Mesendoderm (in vitro differentiated cells): ENCODE measurements at places on chromosomes 2 and 18.

GRCh38 chr2:128404709-128405466, 86.2 kb upstream of the HS6ST1 start:
- no peak for DNase-seq

DNA sequence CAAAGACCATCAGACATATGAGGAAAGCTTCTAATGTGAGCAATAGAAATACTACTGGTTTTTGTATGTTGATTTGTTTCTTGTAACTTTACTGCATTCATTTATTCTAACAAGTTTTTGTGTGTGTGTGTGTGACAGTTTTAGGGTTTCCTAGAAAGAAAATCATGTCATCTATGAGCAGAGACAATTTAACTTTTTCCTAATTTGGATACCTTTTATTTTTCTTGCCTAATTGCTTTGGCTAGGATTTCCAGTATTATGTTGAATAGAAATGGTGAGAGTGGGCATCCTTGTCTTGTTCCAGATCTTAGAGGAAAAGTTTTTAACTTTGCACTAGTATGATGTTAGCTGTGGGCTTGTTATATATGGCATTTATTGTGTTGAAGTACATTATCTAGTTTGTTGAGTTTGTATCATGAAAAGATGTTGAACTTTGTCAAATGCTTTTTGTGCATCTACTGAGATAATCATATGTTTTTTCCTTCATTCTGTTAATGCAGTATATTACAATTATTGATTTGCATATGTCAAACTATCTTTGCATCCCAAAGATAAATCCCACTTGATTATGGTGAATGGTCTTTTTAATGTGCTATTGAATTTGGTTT, 117.3 kb upstream of the CDC42EP3 start:
- no peak for DNase-seq

DNA sequence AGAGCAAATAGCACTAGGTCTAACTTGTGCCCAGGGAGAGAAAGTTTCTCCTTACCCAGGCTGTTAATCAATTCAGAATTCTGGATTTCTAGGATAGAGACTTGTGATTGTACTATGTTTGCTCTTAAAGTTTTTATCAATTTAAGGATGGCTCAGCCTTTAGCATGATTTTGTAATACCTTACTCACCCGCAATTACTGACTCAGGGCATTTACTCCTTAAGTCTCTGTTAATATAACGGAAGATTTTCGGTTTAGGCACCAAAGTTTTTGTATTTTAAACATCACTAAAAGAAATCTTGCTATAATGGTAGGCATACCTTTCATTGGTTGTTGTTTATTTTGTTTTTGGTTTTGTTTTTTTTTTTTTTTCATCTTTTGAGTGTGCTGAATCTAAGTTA, 358.2 kb downstream of the RBM43 start:
- DNase-seq, result no peak

- DNase-seq, result no peak
Observed at GRCh38 chr2:45191976-45192375, 182.7 kb upstream of the SIX2 start.

- no peak for DNase-seq
Observed at GRCh38 chr2:37243435-37243834, 12.0 kb downstream of the NDUFAF7 start.

- DNase-seq, result no peak
Observed at GRCh38 chr18:35271656-35272055, 18.4 kb downstream of the ZSCAN30 start.

- DNase-seq, result no peak
Observed at GRCh38 chr2:75309596-75310463, 110.5 kb upstream of the TACR1 start.

GRCh38 chr2:208643145-208643544, 236.6 kb downstream of the PTH2R start:
- no peak for DNase-seq

DNA sequence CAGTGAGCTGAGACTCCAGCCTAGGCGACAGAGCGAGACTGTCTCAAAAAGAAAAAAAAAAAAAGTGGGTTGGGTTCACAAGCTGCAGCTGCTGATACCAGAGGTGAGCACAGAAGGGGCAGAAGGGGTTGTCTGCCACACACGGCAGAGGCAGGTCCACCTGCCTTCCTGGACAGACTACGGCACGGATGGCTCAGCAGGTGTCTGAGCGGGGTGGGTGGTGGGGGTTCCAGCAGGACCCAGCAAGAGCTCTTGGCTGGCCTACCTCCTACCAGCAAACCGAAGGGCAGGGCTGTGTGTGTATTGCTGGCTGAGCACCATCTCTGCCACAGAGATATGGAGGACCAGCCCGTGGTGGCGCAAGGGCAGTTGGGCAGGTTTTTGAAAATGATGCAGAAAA, 130.4 kb upstream of the ASB18 start:
- DNase-seq, result no peak

- DNase-seq, result no peak
Observed at GRCh38 chr18:79522451-79523205, 126.9 kb downstream of the NFATC1 start.

GRCh38 chr18:8928847-8929780, 173.4 kb upstream of the NDUFV2 start:
- DNase-seq, result no peak

DNA sequence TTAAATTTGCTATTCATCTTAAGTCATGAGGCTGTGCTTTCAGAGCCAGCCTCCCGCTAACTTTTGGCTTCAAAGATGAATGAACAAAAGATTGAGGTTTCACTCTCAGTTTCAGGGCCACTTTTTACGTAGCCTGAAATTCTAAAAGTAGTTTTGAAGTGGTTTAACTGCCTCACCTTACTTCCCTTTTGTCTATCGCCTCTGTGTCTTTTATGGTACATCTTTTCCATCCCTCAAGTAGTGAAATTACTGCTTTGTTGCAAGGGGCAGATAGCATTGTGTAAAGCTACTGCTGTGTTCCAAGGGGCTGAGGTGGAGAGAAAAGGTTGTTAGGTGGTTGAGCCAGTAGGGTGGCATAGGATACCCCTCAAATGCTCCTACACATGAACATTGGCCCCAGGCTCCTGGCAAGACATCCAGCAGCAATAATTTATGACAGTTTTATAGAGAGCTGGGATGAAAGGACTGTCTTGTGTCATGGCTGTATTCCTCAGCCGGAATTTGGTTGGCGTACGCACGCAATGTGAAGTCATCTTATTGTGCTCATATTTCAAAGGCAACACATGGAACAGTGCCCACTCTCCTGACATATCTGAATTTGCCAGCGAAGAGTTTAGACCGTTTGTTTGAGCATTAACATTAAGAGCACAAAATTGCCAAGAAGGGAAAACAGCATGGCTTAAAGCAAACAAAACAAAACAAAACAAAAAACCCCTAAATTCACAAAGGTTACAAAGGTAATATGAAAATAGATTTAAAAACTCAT, 32.2 kb downstream of the QPCT start:
- no peak for DNase-seq

- DNase-seq, result no peak
Observed at GRCh38 chr2:136386046-136386445, 268.1 kb upstream of the CXCR4 start.

DNA sequence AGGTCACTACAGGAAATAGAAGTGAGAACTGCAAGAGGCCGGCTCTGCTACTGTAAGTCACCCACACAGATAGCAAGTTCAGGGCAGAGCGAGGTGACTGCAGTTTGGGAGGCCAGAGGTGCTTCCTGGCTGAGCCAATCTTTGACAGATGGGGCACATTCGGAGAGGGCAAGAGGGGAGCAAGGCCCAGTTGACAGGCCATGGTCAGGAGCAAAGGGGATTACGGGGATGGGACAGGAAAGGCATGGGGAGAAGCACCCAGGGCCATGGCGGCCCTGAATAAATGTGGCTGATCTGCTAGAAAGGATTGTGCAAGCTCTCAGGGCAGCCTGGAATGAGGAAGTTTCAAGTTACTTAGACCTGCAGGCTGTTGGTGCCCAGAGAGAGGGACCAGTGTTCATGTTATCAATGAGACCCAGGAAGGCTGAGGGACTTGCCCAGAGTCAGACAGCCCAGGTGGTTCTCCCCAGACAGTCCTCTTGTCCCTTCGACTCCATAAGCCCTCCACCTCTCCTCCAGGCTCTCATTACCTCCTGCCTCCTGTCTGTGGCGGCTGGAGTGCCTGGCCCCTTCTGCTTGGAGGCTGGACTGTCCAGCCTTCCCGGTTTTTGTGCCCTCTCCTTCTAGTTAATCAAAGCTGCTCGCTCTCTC, 123.3 kb downstream of the CTIF start:
- peak; percentile 62 for DNase-seq

GRCh38 chr2:71725836-71726235, 272.5 kb downstream of the DYSF start:
- DNase-seq, result no peak

GRCh38 chr2:186129767-186130581, 356.1 kb upstream of the ZC3H15 start:
- DNase-seq, result peak; percentile 18

DNA sequence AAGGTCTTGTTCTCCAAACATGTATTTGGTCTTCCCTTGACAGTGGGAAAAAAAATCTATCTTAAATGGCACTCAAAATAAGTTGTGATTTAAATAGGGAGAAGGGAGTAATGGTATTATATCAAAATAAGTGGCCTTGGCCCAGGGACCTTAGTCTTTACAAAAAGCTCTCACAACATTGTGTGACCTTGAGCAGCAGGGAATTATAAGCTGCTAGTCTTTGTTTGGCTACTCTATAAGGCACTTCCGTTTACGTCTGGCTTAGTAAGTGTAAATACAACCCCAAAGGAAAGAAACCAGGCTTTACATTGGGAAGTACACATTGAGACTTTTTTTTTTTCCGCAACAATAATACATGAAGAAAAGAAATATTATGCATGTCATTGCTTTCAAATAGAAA, 734.0 kb upstream of the LINC00305 start:
- DNase-seq, result no peak

- no peak for DNase-seq
Observed at GRCh38 chr2:191428141-191428540, 182.9 kb downstream of the MYO1B start.

GRCh38 chr2:196459539-196459938, 180.0 kb upstream of the CCDC150 start:
- DNase-seq, result peak; percentile 27

GRCh38 chr2:23706613-23707078, 220.3 kb downstream of the ATAD2B start:
- DNase-seq, result no peak

GRCh38 chr18:399631-400135, 100.8 kb downstream of the COLEC12 start:
- DNase-seq, result no peak

DNA sequence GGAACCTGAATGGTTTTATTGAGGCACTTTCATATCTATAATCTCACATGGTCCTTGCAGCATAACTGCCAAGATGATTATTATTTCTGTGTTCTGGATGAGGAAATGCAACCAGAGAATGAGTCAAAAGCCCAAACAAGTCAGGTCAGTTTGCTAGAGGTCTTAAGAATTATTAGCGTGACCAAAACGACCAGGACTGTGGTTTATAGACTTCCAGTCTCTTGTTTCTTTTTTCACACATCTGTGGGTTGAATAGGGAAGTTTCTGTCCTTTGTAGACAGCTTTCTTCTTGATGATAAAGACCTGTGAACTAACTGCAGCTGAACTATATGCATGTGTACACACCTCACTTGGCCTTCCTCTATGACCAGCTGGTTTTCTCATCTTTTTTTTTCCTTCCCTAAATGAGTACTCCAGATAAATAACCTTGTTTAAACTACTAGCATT, 13.9 kb downstream of the ADAM23 start:
- DNase-seq, result no peak

GRCh38 chr2:62156861-62157496, 38.9 kb upstream of the B3GNT2 start:
- DNase-seq, result peak; percentile 66
